ENCODE measurements at places on chromosomes 6 and 20.

DNA sequence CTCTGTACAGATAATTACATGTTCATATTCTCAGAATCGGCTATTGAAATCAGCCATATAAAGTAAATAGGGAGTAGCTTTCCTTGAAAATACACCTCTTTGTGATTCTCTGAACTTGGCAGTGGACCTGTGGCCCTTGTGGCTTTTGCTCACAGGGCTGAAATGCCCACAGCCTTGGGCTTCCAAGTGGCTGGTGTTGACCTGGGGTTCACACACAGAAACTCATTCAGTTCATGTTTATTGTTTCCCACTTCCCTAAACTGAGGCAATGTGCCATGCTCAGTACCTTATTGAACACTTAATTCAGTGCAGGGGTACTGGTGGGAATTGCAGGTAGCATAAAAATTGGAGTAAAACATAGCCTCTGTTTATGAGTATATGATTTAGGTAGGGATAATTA, 19.1 kb upstream of the TULP4 start:
- no peak for DNase-seq

DNA sequence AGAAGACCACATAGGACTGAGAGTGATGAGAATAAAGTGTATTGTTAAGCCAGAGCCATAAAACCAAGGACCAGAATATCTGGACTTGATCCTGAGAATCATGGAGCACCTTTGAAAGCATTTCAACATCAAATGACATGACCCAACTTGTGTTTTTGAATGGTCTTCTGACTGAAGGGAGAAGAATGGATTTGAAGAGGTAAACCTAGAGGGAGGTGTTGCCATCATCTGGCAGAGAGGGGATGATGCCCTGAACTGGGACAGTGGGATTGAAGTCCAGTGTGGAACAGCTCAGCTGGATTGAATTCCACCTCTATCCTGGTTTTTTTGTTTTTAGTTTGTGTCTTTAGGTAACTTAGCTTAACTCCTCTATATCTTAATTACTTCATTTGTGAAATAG, 570.0 kb downstream of the TBC1D32 start:
- no peak for DNase-seq

GRCh38 chr6:17132967-17133366, 31.1 kb downstream of the STMND1 start:
- DNase-seq: no peak

DNA sequence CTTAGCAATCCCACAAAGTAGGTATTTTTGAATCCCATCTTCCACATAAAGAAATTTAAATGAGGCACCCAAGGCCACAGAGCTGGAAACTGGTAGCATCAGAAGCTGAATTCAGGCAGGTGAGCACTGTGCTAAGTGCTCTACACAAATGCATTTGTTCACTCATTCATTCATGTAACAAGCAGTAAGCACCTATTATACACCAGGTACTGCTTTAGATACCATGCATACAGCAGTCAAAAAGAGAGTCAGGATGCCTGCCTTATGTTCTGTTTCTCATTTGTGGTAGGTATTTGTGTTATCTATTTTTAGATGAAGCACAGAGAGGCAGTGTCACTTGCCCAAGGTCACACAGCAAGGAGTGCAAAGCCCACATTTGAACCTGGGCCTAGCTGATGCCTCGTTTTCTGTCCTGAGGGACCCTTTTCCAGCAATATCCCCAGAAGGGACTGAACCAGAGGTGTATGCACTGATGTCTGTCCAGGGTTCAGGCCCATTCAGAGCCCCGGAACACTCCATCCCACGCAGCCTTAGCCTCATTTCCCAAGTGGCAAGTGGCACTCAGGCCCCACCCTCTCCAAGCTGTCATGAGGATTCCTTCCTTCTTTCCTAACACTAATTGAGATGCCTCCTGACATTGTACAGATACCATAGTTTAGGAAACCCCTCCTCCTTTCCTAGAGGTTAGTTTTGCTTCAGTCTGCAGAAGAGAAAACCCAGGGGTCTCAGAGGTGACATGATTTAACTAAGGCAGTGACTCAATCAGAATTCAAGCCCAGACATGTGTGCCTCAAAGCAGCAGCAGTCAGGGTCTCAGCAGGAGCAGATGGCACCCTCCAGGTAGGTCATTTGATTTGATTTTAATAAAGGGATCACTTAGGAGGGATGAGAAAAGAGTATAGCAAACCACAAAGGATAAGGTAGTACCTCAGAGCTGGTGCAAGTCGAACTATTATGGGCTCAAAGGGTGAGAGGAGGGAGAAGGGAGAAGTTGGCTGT, 61.2 kb upstream of the SIRPA start:
- peak; percentile 69 for DNase-seq

DNA sequence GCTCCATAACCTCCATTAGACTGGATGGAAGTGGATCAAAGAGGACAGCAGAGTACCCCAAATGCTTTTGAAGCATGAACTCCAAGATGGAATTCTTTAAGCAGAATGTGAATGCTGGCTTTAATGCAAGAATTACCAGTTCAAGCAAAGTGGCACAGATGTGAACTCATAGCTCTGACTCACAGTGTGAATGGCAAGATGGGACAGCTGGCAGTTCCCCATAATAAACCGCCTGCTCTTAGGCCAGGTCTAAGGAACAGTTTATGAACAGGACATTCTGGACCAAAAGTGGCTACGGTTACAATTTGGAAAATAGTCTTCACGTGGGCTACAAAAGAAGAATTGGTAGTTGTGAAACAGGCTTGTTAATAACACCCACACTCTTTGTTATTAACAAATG, 76.5 kb downstream of the SPTLC3 start:
- no peak for DNase-seq

DNA sequence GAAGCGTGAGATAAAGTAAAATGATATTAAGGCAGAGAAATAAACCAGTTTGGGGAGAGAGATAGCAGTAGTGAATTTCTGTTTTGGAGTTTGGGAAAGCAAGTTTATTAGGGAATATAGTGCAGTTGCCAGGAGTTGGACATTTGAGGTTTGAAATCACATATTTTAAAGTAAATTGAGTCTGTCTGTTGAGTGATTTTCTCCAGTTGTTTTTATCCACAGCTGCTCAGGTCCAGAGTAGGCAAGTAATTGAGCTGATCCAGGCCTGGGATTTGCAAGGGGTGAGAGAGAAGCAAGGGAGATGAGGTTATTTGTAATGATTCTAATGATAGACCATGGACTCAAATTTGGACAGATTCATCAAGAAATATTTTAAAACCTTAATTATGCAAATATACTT, 481.9 kb downstream of the UTRN start:
- DNase-seq: no peak

DNA sequence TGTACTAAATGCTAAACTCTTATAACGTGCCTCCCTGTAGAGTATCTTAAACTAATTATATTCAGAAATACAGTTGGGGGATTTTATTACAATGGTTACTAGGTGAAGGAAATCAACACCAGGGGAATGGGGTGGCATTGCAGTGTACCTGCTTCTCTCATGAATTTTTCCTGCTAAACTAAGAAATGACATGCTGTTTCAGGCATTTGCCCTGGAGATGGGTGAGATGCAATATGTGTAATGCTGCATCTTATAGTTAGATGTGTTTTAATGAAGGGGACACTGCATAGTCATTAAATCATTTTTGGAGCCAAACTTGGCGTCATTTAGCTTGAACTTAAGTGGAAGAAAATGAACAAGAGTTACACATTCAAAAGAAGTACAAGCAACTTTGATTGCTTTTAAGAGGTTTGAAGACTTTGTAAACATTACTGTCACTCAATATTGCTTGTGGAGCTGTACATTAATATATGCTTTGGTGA, 4.3 kb downstream of the EYA4 start:
- no peak for DNase-seq
